ENCODE measurements at places on chromosomes 4 and X.

GRCh38 chr4:158873795-158874401, 105.1 kb downstream of the FNIP2 start:
- no peak for DNase-seq

- DNase-seq: peak; percentile 59
These were observed 71.2 kb downstream of the SUPT20HL2 start for GRCh38 chrX:24242649-24243175.

DNA sequence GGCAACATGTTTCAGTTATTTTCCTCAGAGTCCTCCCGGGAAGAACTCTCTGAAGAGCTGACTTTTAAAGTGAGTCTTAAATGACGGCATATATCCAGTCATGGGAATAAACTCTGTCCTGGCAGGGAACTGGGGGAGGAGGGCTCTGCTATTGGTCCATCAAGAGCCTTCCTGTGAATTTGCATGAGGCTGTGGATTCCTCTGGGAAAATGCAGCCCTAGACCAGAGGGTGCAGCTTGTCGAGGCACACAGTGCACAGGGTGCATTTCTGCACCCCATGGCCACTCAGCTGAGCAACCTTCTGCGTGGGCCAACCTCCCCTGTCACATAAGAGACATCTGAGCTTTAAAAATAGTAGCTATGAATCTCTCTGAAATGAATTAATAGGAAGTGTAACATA, 360.0 kb downstream of the GALNTL6 start:
- no peak for DNase-seq

GRCh38 chr4:73918058-73918457, 48.9 kb downstream of the CXCL1 start:
- no peak for DNase-seq

GRCh38 chr4:108888769-108889168, 125.9 kb upstream of the ETNPPL start:
- no peak for DNase-seq

Measured in inflammatory macrophage treated with lipopolysaccharide for 1 hour (primary cell).